ENCODE measurements at places on chromosomes 1 and 21. TPM values are rescaled to one million over a fixed set of nuclear protein-coding genes. Genes with fewer than 3 reads are reported as not detected.

Gene LCE7A
- total RNA-seq = not detected

Gene LHX8
- not detected for total RNA-seq

Gene CC2D1B
- 20.1 TPM for total RNA-seq

- DNase-seq = no peak
These were observed 30.2 kb downstream of the SRRM1 start for GRCh38 chr1:24673341-24673740.

GRCh38 chr1:211145944-211146343 is 12.0 kb upstream of the KCNH1 start:
- DNase-seq = no peak

DNA sequence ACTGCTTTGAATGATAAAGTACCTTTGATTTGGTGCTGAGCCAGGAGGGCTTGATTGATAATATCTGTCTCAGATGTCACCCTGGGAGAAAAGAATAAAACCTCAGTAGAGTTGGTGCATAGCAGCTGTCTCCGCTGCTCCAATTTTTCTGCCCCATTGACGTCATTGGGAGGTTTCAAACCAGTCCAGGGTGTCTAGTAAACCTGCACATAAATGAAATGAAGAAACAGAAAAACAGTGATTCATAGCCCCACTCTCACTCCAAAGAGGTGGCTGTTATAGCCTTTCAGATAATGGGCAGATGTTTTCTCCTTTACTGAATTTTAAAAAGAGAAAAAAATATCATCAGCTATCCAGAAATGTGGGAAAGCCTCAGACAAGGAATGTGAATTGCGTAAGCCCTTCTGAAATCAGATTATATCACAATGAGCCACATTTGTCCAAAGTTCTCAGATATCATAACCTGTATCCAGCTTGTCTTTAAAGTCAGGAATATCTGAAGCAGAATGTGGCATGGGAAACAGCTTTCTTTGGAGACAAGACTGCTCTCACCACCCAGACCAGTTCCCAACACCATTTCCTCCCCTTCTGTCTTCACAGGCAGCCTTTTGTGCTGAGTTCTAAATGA is 351.3 kb upstream of the SGIP1 start:
- no peak for DNase-seq
